ENCODE measurements at places on chromosomes 1 and 21.

GRCh38 chr1:81950037-81950436 is 149.3 kb downstream of the ADGRL2 start:
- DNase-seq, result no peak

DNA sequence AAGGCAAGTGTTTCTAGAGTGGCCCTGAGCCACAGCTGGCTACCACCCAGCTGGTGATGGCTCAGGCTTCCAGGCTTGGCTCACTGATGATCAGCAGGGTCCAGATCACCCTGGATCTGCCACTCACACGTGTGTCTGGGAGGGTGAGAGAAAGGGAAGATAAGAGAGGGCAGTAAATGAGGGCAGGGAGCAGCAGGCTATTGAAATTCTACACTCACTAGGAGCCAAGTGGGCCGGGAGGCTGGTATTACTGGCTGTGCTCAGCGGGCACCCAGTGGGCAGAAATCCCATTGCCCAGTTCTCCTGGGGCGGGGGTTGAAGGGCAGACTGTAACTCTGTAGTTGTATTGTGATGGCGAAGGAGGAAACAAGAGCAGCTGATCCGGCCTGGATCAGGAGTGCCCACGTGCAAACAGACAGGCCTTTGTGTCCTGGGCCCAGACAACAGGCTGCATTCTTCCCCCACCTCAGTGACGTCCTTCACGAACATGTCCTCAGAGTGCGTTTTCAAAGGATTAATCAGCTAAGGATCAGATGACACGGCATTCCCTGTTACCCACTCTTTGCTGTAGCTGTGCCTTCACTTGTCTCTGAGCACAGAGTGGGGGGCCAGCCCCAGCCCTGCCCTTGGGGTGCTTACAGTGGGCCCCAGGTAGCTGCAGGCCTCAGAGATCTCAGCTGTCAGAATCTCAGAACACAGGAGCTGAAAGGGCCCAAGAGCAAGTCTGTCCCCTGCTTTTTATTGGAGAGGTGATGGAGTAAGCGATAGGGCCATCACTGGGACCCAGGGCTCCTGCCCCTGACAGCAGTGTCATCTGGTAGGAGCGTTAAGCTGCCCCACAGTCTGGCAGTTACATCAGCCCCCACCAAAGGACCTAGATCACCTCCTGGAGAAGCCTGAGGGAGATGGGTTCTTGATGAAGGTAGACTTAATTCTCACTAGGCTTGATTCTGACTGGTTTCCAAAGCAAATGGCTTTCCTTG is 60.5 kb downstream of the ATP1A1 start:
- no peak for DNase-seq

DNA sequence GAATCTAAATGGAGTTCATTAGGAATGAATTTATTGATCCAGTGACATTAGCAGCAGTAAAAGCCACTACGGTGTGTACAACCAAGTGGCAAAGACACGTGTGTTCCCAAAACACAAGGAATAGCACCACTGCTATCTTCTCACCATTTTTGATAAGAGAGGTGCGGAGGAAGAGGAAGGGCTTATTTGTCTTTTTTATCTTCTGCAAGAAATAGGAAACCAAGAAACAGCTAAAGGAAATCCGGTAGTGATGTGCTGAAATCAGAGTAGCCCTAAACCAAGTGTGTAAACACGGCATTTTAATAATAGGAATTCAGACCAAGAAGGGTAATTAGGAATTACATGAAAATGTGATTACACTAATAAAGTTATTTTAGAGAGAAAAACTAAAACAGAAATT is 9.1 kb upstream of the SCYL3 start:
- no peak for DNase-seq

DNA sequence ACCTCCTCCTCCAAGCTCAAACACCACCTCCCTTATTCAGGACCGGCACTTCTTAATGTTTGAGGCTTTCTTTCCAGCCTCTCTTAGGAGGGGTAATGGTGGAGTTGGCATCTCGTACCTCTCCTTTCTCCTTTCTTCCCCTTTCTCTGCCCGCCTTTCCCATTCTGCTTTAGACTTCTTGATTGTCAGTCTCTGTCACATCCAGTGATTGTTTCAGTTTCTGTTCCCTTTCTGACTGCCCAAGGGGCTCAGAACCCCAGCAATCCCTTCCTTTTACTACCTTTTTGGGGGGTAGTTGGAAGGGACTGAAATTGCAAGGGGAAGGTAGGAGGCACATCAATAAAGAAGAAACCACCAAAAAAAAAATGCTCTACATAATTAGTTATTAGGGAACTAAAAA is 5.6 kb downstream of the ELK4 start:
- DNase-seq, result no peak

GRCh38 chr1:232287676-232288569 is 342.0 kb downstream of the SIPA1L2 start:
- DNase-seq, result no peak

DNA sequence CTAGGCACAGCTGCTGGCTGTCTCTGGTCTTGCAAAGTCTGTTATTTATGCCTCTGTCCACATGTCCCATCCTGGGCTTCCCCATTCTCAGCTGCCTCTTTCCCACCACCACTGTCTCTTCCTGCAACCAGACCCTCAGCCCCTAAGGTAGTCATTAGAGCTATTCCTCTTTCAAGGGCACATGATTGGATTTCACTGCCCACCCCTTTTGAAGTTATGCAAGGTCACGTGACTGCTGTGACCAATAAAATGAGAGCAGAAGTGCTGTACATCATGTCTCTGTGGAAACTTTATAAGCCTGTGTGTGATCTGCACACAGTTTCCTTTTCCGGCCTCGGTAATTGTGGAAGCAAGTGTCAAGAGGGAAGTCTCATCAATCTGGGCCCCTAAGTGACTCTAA is 136.6 kb upstream of the HMGB4 start:
- DNase-seq, result no peak

DNA sequence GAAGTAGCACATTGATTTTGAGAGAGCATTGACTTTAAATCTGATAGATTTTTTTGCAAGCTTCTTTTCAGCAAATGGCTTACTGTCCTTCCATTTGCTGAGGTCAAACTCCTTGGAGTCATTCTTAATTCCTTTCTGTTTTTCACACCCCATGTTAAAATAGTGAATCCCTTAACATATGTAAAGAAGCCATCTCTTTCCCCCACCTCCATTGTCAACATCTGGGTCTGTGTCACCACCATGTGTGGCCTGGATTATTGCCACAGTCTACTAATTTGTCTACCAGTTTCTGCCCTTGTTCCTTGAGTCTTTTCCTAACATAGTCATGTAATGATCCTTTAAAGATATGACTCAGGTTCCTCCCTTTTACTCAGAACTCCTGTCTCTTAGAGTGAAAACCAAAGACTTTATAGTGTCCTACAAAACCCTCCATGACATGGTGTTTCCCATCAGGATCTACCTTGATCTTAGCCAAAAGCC is 104.7 kb downstream of the ST6GALNAC3 start:
- no peak for DNase-seq

GRCh38 chr1:239243006-239243405 is 143.4 kb upstream of the CHRM3 start:
- DNase-seq, result no peak

GRCh38 chr1:109963864-109964263 is 20.7 kb upstream of the AHCYL1 start:
- no peak for DNase-seq
